ENCODE measurements at places on chromosomes 7 and 10.

DNA sequence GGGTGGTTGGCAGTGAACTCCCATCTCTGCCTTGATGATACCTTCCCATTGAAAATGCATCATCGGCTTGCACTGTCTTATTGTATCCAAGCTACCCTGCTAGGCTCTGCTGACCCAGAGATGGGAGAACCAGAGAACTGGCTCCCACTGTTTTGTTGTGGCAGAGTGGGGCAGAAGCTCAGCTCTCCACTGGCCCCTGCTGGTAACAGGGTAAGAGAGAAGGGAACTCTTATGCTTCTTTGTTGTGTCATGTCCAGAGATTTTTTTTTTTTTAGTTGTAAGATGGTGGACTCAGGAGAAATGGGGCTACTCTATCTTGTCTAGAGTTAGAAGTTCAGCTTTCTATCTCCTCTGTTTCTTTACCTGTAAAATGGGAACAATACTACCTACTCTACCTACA lies 100.5 kb upstream of the SDK1 start:
- peak; percentile 15 for DNase-seq
- H3K4me3 ChIP-seq = no peak overlapping the region
- no peaks in the 10 kb centered on the region for H3K36me3 ChIP-seq
- H3K27ac ChIP-seq = no peak overlapping the region

DNA sequence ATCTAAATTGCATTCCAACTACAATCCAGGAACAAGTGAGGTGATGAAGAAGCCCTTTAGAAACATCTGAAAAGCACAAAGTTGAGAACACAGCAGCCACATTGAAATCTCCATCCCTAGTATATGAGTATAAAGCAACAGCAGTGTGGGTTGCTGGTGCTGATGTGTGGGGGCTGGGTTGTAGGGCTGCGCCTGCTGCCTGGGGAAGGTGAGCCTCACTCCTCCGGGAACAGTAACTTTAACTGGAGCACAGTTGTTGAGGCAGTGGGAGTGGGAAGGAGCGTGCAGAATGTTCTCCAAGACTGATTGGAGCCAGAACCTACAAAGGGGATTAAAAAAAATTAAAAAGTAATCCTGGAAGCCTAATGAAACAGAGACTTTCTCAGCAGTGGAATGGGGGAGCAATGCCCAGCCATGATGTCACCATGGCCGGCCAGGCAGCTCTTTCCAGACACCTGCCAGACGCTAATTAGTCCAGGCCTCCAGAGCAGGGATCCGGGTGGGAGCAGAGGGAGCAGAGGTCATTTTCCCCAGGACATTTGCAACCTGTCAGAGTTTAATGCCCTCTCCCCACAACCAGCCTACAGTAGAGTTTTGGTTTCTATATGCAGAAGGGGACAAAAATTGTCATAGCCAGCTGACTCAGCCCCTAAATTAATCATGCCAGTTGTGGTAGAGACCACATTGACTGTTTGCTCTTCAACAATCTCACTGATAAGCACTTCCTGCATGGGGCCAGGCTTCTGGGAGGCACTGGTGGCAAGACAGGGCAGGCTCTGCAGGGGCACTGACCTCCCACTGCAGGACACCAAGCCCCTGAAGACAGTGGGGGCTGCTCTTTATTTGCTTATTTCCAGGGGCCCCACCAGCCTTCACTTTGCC lies 133.0 kb upstream of the ZNF32 start:
- no peak for DNase-seq
- H3K4me3 ChIP-seq = no peak overlapping the region
- no peaks in the 10 kb centered on the region for H3K27me3 ChIP-seq
- H3K27ac ChIP-seq = no peak overlapping the region
- H3K4me1 ChIP-seq = no peaks in the 10 kb centered on the region

- H3K36me3 ChIP-seq = no peaks in the 10 kb centered on the region
- H3K27ac ChIP-seq = no peak within 1 kb of the TSS
- no peaks in the 10 kb centered on the region for H3K27me3 ChIP-seq
- H3K4me1 ChIP-seq = no peaks in the 10 kb centered on the region
- H3K4me3 ChIP-seq = no peak within 1 kb of the TSS
Observed at GRCh38 chr7:36723951-36724664, at the start of gene AOAH. Gene AOAH (minus strand): TSS chr7:36724494. CDS start chr7:36724148, 346 bp downstream.

DNA sequence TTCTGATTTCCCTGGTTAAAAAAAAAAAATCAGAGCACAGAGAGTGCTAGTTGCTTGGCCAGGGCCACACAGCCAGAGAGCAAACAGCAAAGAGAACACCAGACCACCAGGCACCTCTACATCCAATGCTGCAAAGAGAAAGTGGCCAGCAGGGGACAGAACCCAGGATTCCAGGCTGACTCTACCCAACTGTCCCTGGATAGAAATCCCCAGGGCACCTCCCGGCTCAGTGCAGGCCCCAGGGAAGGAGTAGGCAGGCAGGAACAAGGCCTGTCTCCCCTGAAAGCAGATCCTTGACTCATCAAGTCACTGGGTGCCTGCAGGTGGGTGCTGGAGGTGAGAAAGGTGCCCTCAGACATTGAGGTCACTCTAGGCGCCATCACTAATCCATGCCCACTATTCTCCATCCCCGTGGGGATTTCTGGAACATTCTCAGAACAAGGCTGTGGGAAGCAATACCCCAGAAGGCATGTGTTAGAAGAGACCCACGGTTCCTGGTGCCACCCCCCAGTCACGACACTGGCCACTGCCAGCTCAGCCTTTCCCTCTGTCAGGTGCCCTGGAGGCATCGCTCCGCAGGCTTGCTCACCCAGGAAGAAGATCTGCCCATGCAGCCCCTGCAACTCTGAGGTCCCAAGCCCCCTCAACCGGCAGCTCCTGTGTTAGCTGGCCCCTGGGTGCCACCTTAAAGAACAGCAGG lies 154.8 kb downstream of the GRID1 start:
- H3K4me1 ChIP-seq = no peaks in the 10 kb centered on the region
- no peaks in the 10 kb centered on the region for H3K36me3 ChIP-seq
- no peak overlapping the region for H3K4me3 ChIP-seq
- no peak overlapping the region for H3K27ac ChIP-seq

Measured in RWPE2 (cell line).